Left cardiac atrium (tissue), 4 donors: ENCODE measurements at places on chromosomes 4 and X. TPM values are rescaled to one million over a fixed set of nuclear protein-coding genes. Genes with fewer than 3 reads are reported as not detected.

The TCEAL2 gene
- total RNA-seq, result 14.5 TPM

The MAP7D2 gene
- total RNA-seq, result 0.60 TPM

The RNF150 gene
- total RNA-seq, result 38.4 TPM

The LANCL3 gene
- total RNA-seq, result 0.06 TPM

The ATP1B4 gene
- total RNA-seq, result not detected

The PF4V1 gene
- total RNA-seq, result not detected

The CTAG2 gene
- total RNA-seq, result not detected

The ELOVL6 gene
- 14.3 TPM for total RNA-seq
